Renal cortical epithelial cell (primary cell): ENCODE measurements at places on chromosomes 4 and X. TPM values are rescaled to one million over a fixed set of nuclear protein-coding genes. Genes with fewer than 3 reads are reported as not detected.

- DNase-seq, result no peak
Measured at GRCh38 chr4:90064196-90064595, 63.0 kb upstream of the CCSER1 start.

The PAGE1 gene
- not detected in 2 replicates for total RNA-seq

The IL13RA2 gene
- total RNA-seq, result 1.5 and 2.4 TPM in 2 replicates

The MMRN1 gene
- total RNA-seq, result 1.6 and 3.0 TPM in 2 replicates

- no peak for DNase-seq
Measured at GRCh38 chr4:3524349-3524748, 7.9 kb downstream of the LRPAP1 start.

DNA sequence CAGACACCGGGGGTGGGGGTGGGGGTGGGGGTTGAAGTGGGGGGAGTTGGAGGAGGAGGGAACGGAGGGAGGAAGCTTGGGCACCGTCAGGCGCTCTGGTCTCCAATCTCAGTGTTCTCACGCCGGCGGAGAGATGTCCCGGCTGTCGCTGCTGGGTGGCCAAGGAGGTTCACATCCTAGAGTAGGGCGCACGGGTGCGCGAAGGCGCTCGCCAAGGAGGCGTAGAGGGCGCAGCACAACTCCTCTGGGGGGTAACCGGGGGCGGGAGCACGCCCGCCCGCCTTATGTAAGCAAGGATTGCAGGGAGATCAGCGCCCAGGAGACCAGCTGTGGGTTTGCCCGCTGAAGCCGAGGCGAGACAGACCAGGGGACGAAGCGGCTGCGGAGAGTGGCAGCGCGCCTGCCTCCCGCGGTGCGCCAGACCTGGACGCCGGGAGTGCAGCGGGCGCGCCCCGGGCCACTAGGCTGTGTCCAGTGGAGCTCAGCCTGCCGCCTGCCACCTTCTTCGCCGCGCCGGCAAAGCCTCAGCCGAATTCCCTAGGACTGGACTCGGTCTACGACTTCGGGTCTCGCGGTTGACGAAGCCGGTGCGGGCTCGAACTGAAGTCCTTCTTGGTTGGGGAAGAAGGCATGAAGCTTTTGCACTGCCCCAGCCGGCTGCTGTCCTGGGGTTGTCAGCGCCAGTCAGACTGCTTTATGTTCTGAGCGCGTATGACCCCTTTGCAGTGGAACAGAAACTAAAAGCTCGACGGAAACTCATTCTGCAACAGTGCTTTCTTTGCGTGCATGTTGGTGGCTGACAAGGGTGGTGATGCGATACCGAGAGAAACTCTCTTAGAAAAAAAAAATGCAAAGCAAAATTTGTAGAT lies 707 bp upstream of the UNC5C start:
- peak; percentile 18 for DNase-seq

The CYSLTR1 gene
- total RNA-seq, result not detected in 2 replicates

- DNase-seq, result peak; percentile 45
Measured at GRCh38 chr4:30904588-30904987, 184.4 kb downstream of the PCDH7 start.

DNA sequence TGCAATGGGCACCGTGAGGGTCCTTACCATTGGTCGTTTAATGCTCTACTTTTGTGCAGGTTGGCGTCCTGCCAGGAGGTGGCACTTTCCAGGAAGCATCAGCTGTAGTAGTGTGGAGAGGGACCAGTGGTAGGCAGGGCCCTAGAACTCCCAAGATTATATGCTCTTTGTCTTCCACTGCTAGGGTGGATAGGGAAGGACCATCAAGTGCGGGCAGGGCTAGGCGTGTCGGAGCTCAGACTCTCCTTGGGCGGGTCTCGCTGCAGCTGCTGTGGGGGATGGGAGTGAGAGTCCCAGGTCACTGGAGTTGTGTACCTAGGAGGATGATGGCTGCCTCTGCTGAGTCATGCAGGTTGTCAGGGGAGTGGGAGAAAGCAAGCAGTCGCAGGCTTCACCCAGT lies 134.7 kb downstream of the KLF8 start:
- DNase-seq, result no peak
